ENCODE measurements at places on chromosomes 13 and 19. TPM values are rescaled to one million over a fixed set of nuclear protein-coding genes. Genes with fewer than 3 reads are reported as not detected.

ZNF708 gene
- 9.8 TPM for total RNA-seq

KLC3 gene
- total RNA-seq: 7.8 TPM

KLK4 gene
- total RNA-seq: not detected

ARRDC5 gene
- total RNA-seq: not detected

POLR1D gene
- total RNA-seq: 104 TPM

SMIM44 gene
- 1.0 TPM for total RNA-seq

ZNF570 gene
- total RNA-seq: 2.7 TPM

ZNF234 gene
- 2.3 TPM for total RNA-seq

ELANE gene
- not detected for total RNA-seq

ZNF613 gene
- 8.3 TPM for total RNA-seq

CATSPERD gene
- total RNA-seq: 0.65 TPM

ZIK1 gene
- 3.6 TPM for total RNA-seq

CNFN gene
- 5.0 TPM for total RNA-seq

ARHGEF7 gene
- total RNA-seq: 18.2 TPM

DLEU7 gene
- total RNA-seq: not detected

THAP8 gene
- total RNA-seq: 3.3 TPM

TEAD2 gene
- 74.5 TPM for total RNA-seq

ELAVL3 gene
- not detected for total RNA-seq

ZNF836 gene
- 3.0 TPM for total RNA-seq

MAG gene
- total RNA-seq: not detected

TPTE2 gene
- not detected for total RNA-seq
